Activated T-helper 1 cell treated with anti-CD3 and anti-CD28 coated beads, Interleukin-2, amount 50 U/mL, for 16 hours (primary cell): ENCODE measurements at places on chromosomes 7 and 10.

DNA sequence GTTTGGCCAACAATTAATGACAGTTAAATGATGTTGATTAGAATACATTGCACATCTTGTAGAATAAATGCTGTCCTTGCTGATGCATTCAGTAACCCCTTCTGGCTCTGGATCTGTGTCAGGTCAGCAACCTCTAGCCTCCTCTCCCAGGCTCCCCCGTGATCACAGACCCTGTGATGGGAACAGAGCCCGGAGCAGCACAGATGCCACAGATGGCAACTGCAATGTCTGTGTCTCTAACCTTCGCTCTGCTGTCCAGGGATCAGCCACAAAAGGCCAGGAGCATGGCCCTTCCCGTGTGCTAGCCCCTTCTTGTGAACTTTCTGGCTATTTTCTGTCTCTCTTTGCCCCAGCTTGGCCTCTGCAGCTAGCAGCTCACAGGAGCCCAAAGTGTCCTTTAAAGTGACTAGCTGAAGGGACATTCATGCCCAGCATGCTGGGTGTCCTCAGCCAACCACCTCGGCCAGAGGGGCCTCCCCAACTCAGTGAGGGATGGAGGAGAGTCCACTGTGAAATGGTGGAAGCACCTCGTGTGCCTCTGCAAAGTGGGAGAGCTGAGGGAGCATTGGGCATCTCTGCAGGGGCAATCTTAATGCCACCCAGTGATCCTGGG lies 167.0 kb upstream of the TCERG1L start:
- no peak for DNase-seq

- no peak for DNase-seq
Observed at GRCh38 chr7:96236198-96237039, 85.5 kb downstream of the SLC25A13 start.

- DNase-seq: peak; percentile 29
Observed at GRCh38 chr10:74177140-74177677, 26.2 kb downstream of the ADK start.

DNA sequence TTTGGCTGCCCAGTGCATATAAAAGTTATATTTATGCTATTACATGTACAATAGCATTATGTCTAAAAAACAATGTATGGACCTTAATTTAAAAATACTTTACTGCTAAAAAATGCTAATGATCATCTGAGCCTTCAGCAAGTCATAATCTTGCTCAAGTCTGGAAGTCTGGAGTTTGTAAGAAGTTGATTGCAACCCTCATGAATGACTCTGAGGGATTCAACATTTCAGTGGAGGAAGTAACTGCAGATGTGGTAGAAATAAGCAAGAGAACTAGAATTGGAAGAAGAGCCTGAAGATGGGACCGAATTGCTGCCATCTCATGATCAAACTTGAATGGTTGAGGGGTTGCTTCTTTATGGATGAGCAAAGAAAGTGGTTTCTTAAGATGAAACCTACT lies 13.0 kb upstream of the ADAMTS14 start:
- DNase-seq: no peak

GRCh38 chr10:69718951-69719350 lies 82.8 kb upstream of the COL13A1 start:
- no peak for DNase-seq

DNA sequence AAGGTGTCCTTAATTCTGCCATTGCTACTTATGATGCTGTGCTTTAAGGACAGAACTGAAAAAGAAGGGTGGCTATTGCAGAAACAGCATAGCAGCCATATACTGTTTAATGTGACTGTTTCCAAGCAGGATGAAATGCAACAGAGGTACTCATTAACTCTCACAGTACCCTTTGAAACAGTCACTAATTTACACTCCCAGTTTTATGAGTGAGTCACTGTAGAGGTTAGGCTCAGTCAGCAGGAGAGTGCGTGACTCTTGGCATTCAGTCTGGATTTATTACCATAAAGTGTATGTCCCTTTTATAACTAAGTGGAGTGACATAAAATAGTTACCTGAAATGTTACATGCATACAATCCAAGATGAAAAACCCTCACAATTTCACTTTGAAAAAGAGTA lies 27.7 kb downstream of the ALDH18A1 start:
- DNase-seq: no peak

GRCh38 chr7:106370542-106370941 lies 85.8 kb upstream of the NAMPT start:
- DNase-seq: no peak

GRCh38 chr7:88480271-88480670 lies 173.6 kb upstream of the STEAP4 start:
- DNase-seq: no peak

DNA sequence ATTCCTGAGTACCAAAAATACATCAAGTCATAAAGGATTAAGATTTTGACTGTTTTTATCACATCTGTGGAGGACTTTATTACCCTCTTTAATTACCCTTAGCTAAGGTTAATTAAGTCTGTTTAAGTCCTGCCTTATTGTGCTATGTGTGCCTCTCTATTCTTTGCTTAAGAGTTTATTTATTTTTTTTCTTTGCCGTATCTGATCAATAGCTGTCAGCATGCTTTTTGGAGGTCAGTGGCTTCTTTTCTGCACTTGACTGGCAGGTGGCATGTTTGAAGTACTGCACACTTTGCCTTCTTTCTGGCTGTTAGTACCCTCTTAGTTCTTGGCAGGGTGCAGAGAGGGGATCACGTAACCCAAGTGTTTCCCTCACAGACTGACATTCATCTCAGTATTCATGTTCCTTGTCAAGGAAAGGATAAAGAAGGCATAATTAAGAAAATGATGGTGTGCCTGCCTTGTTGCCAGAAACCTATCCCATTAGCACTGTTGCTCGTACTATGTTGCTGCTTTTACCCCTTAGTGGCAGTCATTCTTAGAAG lies 225.8 kb downstream of the EXOC4 start:
- no peak for DNase-seq

GRCh38 chr7:73489976-73490375 lies 32.1 kb downstream of the BAZ1B start:
- no peak for DNase-seq

- DNase-seq: no peak
Observed at GRCh38 chr7:143882604-143883078, 19.3 kb downstream of the TCAF1 start.

- no peak for DNase-seq
Observed at GRCh38 chr7:3911685-3912084, 610.6 kb downstream of the SDK1 start.

DNA sequence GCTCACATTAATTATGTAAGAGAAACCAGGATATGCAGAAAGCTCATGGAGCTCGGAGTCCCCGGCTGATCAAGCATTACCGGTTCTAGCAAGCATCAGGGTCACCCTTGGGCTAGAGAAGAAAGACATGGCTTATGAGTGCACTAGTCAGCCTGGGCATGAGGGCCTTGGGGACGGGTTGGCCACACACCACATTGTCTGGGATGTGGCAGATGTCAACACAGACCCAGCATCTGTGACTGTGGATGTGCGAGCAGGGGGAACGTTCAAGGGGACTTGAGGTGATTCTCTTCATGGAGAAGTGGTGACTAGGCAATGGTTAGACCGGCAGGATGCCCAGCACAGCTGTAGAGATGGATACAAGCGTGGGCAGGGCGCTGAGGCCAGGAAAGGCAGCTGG lies 13.7 kb downstream of the ZMIZ2 start:
- no peak for DNase-seq
